ENCODE measurements at places on chromosomes 6 and 20.
A peak's percentile ranks its signal among the peaks of the same experiment; 100 is the strongest.

- DNase-seq, result peak; percentile 42
- no peaks in the 10 kb centered on the region for H3K27me3 ChIP-seq
- H3K36me3 ChIP-seq, result peaks cover 22% of the 10 kb centered on the region
- no peaks in the 10 kb centered on the region for H3K4me1 ChIP-seq
These were observed 17.2 kb downstream of the C6orf132 start for GRCh38 chr6:42125231-42125630.

- H3K27me3 ChIP-seq, result no peaks in the 10 kb centered on the region
- H3K4me3 ChIP-seq, result no peak overlapping the region
- H3K4me1 ChIP-seq, result no peaks in the 10 kb centered on the region
- DNase-seq, result no peak
- no peaks in the 10 kb centered on the region for H3K36me3 ChIP-seq
These were observed 234.2 kb downstream of the HACE1 start for GRCh38 chr6:104625536-104625935.

DNA sequence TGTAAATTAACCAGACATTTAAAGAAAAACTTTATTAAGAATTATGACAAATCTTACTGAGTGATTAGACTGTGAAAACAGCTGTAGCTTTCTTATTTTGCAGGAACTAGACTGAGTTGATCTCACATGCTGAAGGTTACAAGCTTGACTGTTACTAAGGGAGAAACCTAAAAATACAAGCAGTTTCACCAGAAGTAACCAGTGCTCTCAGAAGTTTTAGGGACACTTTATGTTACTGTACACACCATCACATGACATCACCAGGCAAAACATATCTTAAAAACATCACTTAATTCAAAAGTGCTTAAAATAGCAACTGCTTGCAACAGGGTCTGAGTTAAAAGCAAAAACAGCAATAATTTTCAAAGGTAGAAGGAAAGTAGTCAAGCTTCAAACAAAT is 5.4 kb downstream of the FBXO30 start:
- DNase-seq, result no peak
- H3K4me3 ChIP-seq, result no peak overlapping the region
- H3K4me1 ChIP-seq, result no peaks in the 10 kb centered on the region

DNA sequence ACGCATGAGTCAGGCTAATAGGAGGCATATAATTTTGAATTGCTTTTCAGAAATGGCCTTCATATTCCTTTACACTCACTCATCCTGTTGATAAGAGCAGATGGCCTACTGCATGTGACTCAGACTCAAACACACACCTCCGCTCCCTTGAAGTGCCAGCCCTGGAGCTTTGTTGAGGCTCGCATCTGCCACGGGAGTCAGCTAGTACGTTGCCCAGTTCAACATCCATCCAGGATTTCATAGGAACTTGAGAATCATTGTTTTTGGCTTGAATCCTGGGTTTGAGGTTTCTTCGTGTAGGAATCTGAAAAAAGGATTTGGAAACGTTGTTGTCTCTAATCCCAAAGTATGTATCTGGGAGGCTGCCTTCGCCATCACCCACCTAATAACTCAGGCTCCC is 87.4 kb upstream of the JAG1 start:
- H3K4me1 ChIP-seq, result no peaks in the 10 kb centered on the region
- peak; percentile 50 for DNase-seq
- H3K36me3 ChIP-seq, result no peaks in the 10 kb centered on the region
- no peak overlapping the region for H3K27ac ChIP-seq
- H3K27me3 ChIP-seq, result no peaks in the 10 kb centered on the region

- H3K36me3 ChIP-seq, result no peaks in the 10 kb centered on the region
- H3K4me3 ChIP-seq, result no peak overlapping the region
- DNase-seq, result no peak
- no peak overlapping the region for H3K27ac ChIP-seq
- no peaks in the 10 kb centered on the region for H3K4me1 ChIP-seq
These were observed 255.5 kb downstream of the TBC1D7 start for GRCh38 chr6:13072686-13073347.

DNA sequence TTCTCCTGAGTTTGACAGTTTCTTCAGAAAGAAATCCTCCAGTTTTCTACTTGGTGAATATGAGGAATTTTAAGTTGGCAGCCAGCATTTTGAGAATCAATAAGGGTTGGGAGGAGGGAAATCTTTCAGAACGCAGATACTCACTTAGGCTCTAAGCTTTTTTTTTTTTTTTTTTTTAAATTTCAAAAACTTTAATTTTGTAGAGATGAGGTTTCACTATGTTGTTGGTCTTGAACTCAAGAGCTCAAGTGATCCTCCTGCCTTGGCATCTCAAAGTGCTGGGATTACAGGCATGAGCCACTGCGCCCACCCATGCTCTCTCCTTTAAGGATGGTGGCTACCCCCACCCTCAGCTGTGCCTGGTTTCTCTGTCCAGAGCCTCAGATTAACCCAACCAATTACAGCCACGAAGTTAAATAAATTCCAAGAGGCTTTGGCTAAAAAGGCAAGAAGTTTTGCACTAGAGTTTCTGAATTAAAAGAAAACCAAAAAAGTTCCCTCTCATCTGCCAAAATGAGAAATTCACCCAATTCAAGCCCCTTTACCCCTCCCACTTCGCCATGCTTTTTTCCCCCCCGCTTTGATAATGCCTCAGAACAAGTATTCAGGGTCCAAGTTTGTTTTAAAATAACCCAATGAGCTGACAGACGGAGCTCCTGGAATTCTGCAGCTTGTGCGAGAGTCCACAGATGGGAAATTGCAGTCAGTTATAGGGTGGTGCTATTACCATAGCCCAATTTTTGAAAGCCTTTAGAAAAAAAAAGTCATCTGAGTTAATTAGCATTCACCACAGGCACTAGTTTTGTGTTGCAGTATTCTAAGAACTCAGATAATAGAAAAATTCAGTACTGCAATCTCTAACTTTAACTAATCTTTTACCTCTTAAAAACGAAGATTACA is 94.3 kb upstream of the BEND3 start:
- no peaks in the 10 kb centered on the region for H3K27me3 ChIP-seq
- no peaks in the 10 kb centered on the region for H3K36me3 ChIP-seq
- no peak for DNase-seq

- H3K36me3 ChIP-seq, result no peaks in the 10 kb centered on the region
- H3K4me3 ChIP-seq, result no peak overlapping the region
- H3K4me1 ChIP-seq, result no peaks in the 10 kb centered on the region
- H3K27ac ChIP-seq, result no peak overlapping the region
These were observed 45.5 kb upstream of the HLA-E start for GRCh38 chr6:30443657-30444450.

DNA sequence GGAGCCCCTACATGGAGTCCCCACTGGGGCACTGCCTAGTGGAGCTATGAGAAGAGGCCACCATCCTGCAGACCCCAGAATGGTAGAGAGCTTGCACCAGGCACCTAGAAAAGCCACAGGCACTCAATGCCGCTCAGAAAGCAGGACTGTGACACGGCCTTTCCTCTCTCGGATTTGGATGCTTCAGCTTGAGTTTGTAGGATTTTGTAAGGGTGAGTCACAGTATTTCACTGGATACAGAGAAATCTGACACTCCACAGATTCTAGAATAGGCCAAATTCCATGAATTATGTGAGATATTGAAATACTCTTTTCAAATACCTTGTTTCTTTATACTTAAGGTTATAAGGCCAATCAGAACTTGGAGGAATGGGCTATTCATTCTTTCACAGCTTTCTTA is 424.5 kb downstream of the HTR1B start:
- H3K27me3 ChIP-seq, result no peaks in the 10 kb centered on the region
- no peaks in the 10 kb centered on the region for H3K36me3 ChIP-seq
- no peak overlapping the region for H3K27ac ChIP-seq
- DNase-seq, result no peak
- no peaks in the 10 kb centered on the region for H3K4me1 ChIP-seq

- H3K27me3 ChIP-seq, result no peaks in the 10 kb centered on the region
- no peak overlapping the region for H3K4me3 ChIP-seq
- no peaks in the 10 kb centered on the region for H3K4me1 ChIP-seq
- no peaks in the 10 kb centered on the region for H3K36me3 ChIP-seq
These were observed 7.5 kb upstream of the LINC00237 start for GRCh38 chr20:21113697-21114096.

DNA sequence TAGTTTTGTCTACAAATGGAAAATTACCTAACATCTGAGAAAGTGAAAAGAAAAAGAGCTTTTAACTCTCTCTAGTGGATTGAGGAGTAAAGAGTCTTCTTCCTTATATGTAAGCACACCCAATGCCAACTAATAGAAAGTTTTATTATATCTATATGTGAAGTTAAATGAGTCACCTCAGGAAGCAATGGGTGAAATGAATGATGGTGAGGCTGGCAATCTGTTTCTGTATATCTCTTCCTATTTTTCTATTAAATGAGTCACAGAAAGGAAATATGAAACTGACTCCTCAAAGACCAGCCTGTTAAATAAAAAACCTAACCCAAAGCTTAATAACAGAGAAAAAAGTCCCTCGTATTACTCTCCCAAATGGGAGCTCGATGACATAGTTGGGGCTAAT is 71.3 kb downstream of the OTOR start:
- no peak overlapping the region for H3K27ac ChIP-seq
- H3K27me3 ChIP-seq, result no peaks in the 10 kb centered on the region
- no peak overlapping the region for H3K4me3 ChIP-seq
- H3K4me1 ChIP-seq, result no peaks in the 10 kb centered on the region
- no peak for DNase-seq

- H3K27me3 ChIP-seq, result no peaks in the 10 kb centered on the region
- no peaks in the 10 kb centered on the region for H3K36me3 ChIP-seq
These were observed 36.9 kb upstream of the VSTM2L start for GRCh38 chr20:37866051-37866450.

GRCh38 chr6:109454496-109455436 is 806 bp downstream of the MICAL1 start:
- H3K36me3 ChIP-seq, result peaks cover 27% of the 10 kb centered on the region
- H3K27me3 ChIP-seq, result no peaks in the 10 kb centered on the region
- H3K27ac ChIP-seq, result peak overlapping the region; percentile 93
- peaks cover 24% of the 10 kb centered on the region for H3K4me1 ChIP-seq
- peak; percentile 88 for DNase-seq
- H3K4me3 ChIP-seq, result peak overlapping the region; percentile 68

DNA sequence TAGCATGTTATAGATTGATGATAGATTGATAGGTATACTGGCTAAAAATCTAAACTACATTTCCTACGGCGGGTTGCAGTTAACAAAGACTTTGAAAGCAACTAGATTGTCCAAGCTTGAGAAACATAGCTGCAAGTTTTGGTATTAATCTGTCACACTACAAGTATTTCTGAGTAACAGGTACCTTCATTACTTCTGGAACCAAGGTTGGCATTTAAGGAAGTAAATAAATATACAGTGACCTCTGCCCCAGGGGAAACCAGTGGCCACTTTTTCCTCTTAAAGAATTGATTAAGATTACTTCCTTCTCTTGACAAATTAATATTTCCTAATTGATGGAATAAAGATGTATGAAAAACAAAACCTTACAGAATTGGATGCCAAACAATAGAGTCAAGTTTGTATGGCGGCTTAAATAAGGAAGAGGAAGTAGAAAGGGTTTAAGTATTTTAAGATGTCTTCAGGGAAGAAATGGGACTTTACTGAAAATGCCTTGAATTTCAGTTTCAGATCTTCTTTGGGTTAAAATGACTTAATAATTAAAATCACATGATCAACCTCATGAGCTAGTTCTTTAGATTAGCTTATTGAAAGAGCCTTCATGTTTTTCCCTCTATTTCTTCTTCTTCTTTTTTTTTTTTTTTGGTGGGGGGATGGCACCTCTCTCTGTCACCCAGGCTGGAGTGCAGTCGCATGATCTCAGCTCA is 132.8 kb downstream of the DOK5 start:
- H3K4me3 ChIP-seq, result no peak overlapping the region
- no peak overlapping the region for H3K27ac ChIP-seq
- no peak for DNase-seq
- H3K36me3 ChIP-seq, result no peaks in the 10 kb centered on the region
- H3K4me1 ChIP-seq, result no peaks in the 10 kb centered on the region
- H3K27me3 ChIP-seq, result no peaks in the 10 kb centered on the region

DNA sequence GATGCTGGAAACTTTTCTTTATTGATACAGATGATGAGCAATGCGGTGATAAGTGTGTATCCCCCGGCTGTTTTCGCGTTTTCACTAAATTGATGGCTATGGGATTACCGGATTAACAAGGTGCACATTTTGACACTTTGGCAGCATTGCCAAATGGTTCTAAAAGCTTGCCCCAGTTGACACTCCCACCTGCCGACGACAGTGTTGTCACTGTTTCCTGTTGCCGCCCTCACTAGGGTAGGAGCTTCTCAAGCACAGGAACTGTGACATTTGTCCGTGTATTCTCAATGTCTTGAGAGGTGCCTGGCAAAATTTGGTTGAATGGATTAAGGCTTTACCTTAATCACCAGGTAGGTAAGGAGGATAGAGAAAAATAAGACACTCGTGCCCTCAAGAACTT is 9.8 kb upstream of the MAPK13 start:
- peaks cover 9% of the 10 kb centered on the region for H3K4me1 ChIP-seq
- peak overlapping the region; percentile 19 for H3K4me3 ChIP-seq
- H3K27ac ChIP-seq, result peak overlapping the region; percentile 88
- peak; percentile 81 for DNase-seq

DNA sequence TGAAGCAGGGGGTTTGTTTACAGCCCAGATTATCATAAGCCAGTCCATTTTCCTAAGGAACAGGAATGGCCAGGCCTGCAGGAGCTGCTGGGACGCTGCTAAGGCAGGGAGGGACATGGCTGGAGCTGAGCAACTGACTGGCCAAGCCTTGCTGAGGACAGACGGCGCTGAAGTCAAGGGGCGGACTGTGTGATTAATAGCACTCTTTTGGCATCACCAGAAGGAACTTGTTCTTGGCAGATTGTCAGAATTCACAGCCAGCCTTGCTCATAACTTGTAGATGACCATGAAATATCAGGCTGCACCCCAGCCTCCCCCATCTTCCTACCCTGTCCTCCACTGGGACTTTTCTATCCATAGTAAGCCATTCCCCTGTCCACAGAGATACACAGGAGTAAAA is 218.8 kb upstream of the RNF24 start:
- DNase-seq, result no peak
- no peaks in the 10 kb centered on the region for H3K4me1 ChIP-seq
- H3K36me3 ChIP-seq, result no peaks in the 10 kb centered on the region

GRCh38 chr20:42274986-42275385 is 656.8 kb upstream of the CHD6 start:
- no peak overlapping the region for H3K4me3 ChIP-seq
- DNase-seq, result no peak
- no peak overlapping the region for H3K27ac ChIP-seq
- no peaks in the 10 kb centered on the region for H3K27me3 ChIP-seq
- H3K4me1 ChIP-seq, result no peaks in the 10 kb centered on the region
- no peaks in the 10 kb centered on the region for H3K36me3 ChIP-seq

- no peaks in the 10 kb centered on the region for H3K36me3 ChIP-seq
- no peak overlapping the region for H3K27ac ChIP-seq
- DNase-seq, result no peak
- no peaks in the 10 kb centered on the region for H3K4me1 ChIP-seq
- H3K27me3 ChIP-seq, result no peaks in the 10 kb centered on the region
- no peak overlapping the region for H3K4me3 ChIP-seq
These were observed 81.6 kb upstream of the OPRM1 start for GRCh38 chr6:153957394-153957793.
